ENCODE measurements at places on chromosomes 3 and 15.
A peak's percentile ranks its signal among the peaks of the same experiment; 100 is the strongest.

GRCh38 chr3:37921025-37921424, 59.3 kb downstream of the CTDSPL start:
- DNase-seq, result no peak

GRCh38 chr3:29281094-29281343, 148 bp downstream of the RBMS3 start:
- DNase-seq, result no peak

DNA sequence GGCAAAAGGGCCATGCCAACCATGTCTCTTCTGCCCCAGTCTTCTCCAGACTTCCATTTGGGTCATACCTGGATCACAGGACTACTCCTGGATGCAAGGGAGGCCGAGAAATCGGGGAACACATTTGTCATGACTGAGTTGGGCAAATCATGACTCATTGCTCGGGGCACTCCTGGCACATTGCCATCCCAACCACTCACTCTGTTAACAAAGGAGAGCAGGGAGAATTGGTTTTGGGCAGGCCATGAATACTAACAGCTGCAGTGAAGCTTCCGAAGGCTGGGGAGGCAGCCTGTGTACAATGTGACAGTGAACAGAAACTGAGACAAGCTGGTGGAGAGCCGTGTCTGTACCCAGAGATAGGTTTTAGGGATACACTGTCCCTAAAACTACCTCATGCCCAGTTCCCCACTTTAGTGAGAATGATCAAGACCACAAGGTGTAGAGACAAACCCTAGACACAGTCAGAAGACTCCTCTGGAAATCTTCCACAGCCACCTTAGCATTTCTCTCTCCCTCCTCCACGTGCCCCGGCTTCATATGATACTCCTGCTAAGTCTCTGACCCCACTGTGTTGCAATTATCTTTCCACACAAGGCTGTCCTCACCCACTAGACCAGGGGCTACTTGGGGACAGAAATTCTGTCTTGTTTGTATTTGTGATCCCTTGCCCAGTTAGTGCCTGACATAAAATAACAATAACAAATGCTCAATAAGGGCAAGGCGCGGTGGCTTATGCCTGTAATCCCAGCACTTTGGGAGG, 10.5 kb upstream of the BUB1B start:
- DNase-seq, result peak; percentile 75

DNA sequence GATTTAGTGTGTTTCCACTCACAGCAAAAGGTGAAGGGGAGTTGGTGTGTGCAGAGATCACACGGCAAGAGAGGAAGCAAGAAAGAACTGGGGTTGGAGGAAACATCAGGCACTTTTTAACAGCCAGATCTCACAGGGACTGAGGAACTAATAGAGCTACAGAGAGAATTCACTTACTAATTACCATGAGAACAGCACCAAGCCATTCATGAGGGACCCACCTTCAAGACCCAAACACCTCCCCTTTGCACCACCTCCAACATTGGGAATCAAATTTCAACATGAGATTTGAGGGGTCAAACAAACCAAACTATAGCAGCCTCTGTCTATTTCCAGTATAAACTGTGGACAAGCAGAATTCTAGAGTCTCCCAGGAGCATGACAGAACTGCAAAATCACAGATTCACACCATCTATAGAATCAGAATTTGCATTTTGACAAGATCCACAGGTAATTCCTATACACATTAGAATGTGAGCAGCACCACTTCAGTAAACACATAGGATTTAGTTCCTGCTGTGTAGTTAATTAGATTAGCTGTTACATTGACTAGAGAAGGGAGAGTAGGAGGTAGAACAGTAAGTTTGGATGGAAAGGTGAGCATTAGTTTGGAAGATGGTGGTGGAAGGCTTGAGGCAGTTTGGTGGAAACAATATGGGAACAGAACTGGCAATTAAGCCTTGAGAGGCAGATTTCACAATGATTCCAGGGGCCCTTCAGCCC, 311.7 kb downstream of the NSUN3 start:
- no peak for DNase-seq

GRCh38 chr15:38524156-38524555, 40.5 kb downstream of the RASGRP1 start:
- no peak for DNase-seq

DNA sequence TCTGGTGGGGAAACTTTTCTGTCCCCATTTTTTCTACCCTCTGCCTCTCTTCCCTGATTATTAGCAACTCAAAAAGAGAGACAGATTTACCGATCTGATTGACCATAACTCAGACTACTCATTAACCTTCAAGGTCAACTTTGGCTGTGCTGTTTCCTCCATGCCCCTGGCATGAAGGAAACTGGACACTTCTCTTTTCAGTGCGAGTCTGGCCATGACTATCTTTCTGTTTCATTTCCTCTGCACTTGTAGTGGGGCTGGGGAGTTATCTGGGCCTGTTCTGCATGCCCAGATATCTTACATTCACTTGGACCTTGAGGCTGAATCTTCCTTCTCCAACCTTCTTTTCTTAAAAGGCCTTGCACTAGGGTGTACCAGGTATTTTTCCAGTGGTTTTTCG, 76.9 kb upstream of the SLCO2A1 start:
- peak; percentile 4 for DNase-seq

DNA sequence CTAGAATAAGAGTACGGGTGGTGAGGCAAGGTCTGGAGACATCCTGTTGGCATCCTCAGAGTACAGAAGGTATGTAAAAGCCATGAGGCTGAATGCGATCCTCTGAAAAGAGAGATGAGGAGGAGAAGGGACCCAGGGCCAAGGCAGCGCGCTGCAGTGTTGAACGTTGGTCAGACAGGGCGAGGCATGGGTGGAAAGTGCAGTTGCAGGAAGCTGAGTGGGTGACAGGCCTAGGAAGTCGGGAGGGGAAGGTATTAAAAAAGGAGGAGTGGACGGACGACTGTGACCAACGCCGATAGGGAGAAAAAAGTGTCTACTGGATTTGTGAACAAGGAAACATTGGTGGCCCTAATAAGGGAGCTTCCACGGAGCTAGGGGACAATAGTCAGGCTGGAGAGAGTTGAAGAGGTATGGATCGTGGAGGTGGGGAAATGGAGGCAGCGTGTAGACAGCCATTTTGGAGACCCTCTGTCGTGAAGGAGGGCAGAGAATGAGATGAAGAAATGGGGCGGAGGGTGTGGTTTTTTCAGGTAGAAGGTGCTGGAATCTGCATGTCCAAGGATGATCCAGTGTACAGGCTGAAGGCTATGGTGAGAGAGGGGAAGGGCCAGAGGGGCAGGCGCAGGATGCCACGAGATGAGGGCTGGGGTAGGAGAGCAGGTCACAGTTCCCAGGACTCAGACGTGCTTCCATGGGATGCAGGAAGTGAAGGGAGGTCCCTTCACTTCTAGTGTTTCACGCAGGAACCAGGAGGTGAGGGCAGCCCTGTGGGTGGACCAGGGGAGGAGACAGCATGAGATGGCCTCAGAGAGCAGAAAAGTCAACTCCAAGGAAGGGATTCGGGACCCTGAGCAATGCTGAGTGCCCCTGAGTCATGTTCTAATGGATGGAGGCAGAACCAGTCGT, 115.9 kb downstream of the ASB7 start:
- no peak for DNase-seq

DNA sequence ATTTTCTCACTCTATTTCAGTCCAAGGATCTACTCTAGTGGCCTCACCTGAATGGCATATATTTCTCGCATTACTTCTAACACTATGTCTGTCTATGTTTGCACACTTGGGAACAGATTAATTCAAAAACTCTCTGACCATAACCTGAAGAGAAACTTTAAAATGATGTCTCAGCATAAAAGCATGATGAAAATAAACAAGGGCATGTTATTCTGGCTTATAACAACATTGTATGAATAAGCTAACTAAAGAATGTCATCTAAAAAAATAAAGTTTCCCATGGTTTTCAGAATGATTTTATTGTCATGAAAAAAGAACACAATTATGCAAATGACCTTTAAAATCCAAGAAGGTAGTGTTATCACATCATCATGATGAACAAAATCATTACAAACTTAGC, 85.5 kb upstream of the ROBO2 start:
- DNase-seq, result no peak

- no peak for DNase-seq
Measured at GRCh38 chr3:66261355-66261754, 40.6 kb downstream of the SLC25A26 start.

DNA sequence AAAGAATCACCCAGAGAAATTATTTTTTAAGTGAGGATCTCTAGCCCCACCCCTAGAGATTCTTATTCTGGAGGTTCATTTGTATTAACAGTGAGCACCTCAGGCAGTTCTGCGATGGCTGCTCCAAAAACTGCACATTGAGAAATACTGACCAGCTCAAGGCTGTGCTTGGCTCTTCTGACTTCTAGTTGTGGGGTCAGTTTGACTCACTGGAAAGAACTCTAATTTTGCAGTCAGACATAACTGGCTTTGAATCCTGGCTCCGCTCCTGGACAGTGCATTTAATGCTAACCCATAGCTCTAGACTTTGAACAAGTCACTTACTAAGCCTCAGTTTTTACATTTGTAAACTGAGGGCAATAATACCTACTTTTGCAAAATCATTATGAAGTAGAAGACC, 123.6 kb upstream of the SKOR1 start:
- DNase-seq, result no peak

DNA sequence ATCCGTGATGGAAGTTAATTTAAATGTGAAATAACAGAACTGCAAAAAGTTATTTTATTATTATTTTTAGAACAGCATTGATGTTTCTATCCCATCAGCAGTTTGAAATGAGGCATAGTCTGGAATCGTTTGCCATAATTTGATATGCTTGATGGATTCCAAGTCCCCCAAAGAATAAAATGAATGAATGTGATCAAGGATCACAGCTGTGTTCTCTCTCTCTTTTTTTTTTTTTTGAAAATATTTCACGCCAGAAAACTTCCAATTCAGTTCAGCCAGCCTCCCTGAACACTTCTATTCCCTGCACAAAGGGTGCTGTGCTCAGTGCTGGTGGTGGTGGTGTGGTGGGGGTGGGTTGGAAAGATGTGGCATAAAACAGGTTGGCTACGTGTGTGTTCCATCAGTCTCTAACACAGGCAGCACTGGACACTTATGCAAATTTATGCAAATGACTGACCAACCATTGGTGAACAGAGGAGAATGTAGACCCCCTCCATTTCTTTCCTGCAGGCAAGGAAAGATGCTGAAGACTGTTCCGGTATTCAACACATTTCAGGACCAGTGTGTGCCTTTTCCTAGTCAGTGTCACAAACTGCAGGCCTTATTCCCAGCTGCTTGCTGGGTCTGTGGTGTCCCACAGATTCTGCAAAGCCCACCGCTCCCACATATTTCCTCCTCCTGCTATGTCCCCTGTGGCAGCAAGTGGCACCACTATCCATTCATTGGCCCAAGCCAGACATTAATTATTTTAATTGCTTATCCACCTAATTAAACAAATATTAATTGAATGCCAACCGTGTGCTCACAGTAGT, 10.6 kb downstream of the ARNT2 start:
- no peak for DNase-seq

DNA sequence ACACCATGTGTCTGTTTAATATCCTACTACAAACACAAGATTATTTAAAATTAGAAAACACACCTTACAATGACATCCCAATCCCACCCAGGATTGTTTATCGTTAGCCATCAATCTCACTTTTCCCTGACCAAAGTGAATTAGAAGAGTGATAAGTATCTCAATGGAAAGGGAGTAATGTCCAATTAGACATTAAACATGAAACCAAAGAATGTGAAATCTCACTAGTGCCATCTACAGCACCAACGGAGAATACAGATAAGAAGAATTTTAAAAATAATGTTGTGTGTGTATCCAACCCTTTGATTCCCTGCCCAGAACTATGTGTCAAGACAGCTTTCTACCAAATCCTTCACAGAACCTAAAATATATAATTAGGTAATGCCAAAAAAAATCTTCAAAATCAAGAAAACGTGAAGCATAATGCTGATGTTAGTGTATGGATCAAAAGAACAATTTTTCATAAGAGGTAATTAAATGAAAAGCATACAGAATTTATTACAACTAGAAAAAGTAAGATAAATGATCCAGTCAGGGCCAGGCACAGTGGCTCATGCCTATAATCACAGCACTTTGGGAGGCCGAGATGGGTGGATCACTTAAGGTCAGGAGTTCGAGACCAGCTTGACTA, 64.2 kb downstream of the SCAPER start:
- DNase-seq, result peak; percentile 33

DNA sequence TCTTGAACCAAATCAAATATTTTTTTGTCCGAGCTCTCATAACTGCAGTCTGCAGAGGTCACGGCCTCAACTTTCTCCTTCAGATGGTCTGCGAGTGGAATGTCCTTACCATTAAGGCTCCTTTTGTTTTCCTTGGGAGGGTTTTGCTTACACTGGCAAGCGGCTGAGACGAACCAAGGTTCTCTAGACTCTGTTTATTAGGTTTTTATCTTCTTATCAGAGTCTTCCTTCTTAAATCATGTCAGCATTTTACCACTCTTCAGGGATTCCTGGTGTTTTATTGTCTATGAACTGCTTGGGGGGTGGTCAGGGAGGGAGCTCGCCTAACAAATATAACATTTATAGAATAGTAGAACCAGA, 773.7 kb upstream of the NR2F2 start:
- no peak for DNase-seq

DNA sequence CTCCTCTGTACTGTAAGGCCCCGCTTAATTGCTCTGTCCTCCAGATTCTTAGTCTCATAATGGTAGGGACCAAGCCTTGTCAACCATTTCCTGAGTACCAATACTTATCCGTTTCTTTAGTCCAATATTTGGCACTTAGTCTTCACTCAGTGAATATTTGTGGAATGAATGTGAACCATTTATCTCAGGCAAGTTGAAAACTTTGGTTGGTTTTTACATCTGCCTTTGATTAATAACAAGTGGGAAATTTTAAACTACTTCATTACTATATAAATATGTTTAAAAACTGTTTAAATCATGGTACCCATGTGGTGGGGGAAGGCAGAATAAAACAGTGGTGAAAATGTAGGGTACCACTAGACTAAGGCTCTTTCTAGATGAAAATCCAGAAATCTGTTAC, 15.2 kb downstream of the CA12 start:
- no peak for DNase-seq

DNA sequence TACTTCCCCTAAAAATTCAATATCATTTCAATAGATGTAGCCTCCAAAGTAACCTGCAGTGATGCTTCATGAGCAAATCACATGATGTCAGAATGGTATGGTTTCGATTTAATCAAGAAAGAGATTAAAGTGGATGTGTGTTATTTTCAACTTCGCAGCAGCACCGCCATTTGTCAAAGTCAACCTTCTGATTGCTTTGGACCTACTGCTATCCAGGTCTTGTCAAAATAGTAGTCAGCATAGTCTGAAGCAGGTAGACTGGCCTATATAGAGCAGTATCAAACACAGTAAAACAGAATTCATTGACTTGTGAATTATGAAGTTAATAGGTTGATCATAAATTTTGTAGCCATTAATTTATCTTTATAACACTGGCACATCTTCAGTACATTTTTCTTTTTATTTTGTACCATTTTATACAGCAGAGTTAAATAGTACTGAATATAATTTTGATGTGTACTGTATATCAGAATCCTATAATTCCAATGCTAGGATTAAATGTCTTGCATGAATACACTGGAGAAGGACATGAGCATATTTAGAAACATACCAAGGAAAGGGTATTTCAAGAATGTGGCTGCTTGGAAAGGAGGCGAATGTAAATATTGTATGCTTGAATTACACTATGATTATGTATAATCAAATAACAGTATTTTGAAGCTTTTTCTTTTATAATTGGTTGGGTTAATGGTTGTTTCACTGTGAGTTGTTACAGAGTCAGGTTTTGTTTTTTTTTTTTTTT, 79.6 kb downstream of the CDIN1 start:
- DNase-seq, result no peak

- no peak for DNase-seq
Measured at GRCh38 chr3:69659180-69659910, 79.9 kb upstream of the MITF start.

All from suppressor macrophage (primary cell).